Right hindlimb (tissue), 1 donor: ENCODE measurements at places on chromosomes 2 and 18.

DNA sequence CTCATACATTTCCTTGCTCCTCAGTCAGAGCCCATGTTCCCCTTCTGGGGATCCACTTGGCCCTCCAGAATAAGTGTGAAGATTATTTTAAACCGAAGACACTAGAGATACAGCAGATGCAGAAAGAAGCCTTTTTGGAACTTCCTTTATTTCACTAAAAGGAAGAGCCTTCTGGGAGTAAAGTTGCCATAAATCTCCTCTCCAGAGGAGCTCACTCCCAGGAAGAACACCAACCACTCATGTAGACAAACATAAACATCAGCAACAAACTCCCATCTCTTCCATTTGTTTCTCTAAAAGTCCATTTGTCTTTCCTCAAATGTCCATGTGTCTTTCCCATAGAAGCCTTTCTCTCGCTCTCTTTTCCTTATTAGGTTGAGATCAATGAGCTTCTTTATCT lies 62.4 kb upstream of the MSH6 start:
- DNase-seq, result no peak

GRCh38 chr2:48514348-48515003 lies 15.5 kb upstream of the STON1 start:
- DNase-seq, result peak; percentile 38

GRCh38 chr18:66005831-66006588 lies 255.2 kb downstream of the CDH7 start:
- DNase-seq, result no peak

DNA sequence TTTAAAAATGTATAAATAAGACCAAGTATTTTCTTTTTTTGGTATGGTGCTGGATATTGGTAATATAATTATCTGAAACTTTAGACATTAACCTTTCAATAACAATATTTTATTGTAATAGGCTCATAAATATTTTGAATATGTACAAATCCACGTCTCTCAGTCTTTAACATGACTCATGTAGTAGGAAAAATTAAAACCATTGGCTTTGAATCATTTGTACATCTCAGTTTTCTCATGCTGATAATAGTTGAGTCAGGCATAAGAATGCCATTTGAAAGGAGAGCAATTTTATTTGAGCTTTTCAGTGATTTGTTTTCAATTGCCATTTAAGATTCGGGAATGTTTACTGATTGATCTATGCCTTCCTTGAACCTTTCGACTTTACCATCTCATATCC lies 364.8 kb downstream of the TGIF1 start:
- DNase-seq, result no peak

GRCh38 chr2:37564356-37564755 lies 107.1 kb downstream of the CDC42EP3 start:
- no peak for DNase-seq

DNA sequence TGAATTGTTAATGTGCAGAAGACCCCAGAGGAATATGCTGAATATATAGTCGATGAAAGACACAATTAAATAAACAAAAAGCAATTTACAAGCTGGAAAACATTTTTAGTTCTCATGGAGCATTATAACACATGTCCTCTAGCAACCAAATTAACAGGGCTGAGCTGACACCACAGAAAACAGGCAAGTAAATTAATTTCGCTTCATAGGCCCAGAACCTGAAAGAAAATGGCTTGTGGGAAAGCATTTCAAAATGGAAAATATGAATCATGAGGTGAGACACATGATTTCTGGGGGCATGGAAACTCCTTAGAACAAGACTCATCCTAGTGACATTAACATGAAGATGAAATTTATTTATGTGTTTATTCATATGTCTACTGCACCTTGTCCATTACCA lies 25.0 kb upstream of the RNF152 start:
- no peak for DNase-seq

DNA sequence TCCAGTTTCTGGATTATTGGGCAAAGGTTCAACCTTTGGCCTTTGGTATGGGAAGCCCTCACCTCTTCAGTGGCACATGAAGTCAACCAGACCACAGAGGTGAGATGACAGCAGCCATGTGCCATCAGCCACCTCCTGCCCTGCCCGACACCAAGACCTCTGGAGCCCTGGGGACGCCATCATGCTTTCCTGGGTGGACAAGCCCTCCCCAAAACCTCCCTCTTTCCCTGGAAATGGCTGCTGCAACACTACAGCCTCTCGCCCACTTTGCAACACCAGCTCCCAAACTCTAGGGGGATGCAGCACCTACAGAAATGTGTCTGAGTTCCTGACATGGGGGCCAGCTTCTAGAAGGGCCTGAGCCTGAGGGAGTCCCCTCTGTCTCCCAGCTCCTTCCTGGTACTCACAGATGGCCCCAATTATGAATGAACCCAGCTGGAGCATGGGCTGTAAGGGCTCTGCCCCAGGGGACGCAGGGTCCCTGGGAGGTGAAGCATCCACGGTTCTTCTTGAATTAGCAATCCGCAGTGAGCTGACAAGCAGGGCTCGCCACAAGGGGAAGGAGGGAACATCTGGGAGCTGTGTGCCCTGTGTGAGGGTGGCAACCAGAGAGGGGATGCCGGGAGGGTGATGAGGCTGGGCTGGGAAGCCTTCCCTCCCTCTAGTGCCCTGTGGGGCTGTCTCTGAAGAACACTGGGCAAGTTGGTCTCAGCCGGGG lies 268.5 kb upstream of the HDAC4 start:
- peak; percentile 10 for DNase-seq

DNA sequence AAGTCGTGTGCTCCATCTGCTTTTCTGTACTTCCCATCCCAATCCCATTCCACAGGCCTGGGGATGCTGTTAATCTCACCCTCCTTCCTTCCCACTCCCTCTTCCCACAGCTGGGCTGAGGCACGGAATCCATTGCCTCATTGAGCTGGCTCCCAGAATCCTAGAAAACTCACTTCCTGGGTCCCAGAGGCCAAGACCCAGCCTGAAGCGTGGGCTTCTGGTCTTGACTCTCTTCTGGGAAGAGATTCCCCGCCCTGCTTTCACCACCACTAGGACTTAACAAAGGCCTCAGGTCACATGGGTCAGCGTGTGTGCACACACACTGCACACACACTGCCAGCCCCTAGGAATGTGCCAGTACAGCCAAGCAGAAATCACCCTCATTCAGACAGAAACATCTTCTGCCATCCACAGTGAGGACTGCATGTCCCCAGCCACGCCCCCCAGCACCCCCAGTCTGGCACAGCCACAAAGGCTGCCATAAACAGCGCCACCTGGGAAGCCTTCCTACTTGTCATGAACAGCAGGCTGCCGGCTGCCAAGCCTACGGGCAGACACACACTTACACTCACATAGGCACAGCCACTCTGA lies 165.8 kb downstream of the TNS1 start:
- DNase-seq, result peak; percentile 83

DNA sequence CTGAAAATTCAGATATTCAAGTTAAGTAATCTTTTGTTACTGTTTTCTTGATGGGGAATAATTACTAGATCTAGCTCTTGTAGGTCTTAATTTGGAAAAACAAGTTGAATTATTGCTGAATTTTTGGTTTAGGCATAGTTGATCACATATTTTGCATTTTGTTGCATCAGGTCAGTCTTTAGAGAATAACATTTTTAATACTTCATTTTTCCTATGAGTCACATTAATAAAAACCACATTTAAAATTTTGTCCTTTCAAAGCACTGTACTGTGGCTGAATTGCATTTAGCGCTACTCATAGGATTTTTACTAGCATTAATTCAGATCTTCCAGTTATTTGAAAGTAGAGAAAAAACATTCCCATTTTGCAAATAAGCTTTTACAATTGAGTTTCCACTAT lies 23.2 kb downstream of the MAP4K4 start:
- DNase-seq, result no peak

DNA sequence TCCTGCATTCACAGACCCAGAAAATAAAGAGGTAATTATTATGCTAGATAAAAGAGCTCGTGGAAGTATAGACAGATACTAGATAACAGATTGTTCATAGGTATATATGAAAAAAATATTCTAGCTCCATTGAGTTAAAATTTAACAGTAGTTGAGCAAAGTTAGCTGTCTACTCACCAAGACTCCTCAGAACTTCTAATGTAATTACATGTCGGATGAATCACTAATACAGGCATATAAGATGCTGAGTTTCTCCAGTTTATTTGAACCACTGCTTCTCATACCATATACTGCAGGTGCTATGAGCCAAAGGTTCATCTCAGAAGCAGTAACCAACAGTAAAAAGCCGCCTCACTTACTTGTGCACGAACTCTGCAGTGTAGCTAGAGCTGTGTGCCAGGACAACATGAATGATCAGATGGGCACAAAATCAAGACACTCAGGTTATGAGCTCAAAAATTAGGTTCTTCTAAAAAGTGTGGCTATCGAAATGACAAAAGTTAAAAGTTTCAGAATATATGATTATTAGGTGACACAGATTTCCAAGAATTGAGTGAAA lies 373.4 kb downstream of the NCKAP5 start:
- DNase-seq, result no peak

GRCh38 chr18:9488538-9488937 lies 13.2 kb downstream of the RALBP1 start:
- no peak for DNase-seq

DNA sequence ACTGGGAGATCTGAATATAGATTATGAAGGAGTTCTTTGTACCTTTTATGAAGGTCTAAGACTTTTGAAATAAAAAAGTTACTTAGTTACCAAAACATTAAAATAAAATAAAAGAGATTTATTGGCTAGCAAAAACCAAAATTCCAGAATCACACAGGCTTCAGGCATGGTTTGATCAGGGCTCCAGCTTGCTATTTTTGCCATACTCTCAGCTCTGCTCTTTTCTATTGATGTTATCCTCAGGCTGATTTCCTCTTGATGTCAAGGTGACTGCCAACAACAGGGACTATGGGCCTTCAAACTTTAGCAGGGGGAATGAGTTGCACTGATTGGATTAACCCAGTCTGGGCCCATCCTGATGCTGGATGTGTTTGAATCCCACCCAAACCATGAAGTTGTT lies 174.1 kb downstream of the TFCP2L1 start:
- DNase-seq, result no peak

- no peak for DNase-seq
Measured at GRCh38 chr2:126685629-126686028, 29.7 kb downstream of the GYPC start.

DNA sequence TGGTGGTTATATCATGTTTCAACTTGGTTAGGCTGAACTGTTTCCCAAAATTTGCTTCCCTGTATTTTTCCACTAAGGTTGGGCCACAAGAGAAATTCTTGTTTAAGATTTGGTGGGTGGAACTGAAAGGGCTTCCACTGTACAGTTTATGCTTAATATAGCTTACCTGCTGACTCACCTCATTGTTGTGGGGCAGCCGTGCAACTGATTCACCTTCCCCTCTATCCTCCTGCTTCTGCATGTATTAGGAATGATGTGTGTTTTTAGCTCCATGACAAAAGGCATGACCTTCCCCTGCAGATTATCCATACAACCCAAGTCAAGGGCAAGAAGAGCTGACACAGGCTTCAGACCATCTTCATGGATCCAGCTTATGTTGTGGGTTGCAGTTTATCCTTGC lies 98.4 kb upstream of the GULP1 start:
- no peak for DNase-seq

- DNase-seq, result no peak
Measured at GRCh38 chr2:65388051-65388531, 44.3 kb downstream of the SPRED2 start.

GRCh38 chr2:207073801-207074678 lies 91.7 kb downstream of the KLF7 start:
- peak; percentile 35 for DNase-seq

DNA sequence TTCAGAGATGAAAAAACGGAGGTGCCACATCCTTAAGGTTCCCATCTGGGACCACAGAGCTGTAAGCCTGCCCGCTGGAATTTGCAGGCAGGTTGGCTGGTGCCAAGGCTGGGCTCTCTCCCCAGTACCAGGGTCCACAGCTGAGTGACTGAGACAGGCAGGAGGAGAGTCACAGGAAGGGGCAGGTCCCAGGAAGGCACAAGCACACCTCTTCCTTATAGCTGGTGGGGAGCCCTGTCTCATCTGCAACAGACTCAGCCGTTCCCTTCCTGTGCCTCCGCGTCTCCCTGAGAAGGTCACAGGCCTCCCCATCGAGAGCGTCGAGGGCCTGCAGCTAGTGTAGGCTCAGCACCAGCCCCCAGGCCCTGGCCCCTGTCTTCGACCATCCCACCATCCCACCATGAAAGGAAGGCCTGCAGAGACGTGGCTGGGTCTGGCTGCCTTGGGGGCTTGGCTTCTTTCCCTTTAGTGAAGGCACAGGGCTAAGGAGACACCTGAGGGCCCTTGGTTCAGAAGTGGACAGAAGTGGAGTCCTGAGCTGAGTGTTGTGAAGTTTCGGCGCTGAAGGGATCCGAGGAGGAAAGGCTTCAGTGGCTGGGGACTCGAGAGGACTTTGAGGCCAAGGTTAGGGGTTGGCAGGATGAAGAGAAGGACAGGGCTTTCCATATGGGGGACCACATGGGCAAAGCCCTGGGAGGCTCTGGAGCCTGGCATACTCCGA lies 26.8 kb downstream of the GLI2 start:
- peak; percentile 9 for DNase-seq

DNA sequence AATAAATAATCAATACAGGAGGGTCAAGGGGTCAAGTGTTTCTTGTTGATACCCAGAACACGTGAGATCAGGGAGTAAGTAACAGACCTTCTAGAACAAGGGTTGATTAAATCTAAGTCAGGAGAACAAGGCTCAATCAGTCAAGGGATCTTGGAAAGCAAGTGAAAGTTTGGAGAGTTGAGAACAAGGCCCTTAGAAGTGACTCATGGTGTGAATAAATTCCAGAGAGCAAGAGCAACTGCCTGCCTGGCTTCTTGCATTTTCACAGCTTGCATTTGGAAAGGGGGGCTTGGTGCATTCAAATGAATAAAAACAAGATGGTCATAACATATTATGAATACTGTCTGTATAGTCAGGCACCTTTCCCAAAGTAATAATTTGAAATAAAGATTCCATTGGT lies 256.1 kb downstream of the DPP10 start:
- DNase-seq, result no peak

GRCh38 chr18:78123144-78123909 lies 856.3 kb upstream of the SALL3 start:
- no peak for DNase-seq

DNA sequence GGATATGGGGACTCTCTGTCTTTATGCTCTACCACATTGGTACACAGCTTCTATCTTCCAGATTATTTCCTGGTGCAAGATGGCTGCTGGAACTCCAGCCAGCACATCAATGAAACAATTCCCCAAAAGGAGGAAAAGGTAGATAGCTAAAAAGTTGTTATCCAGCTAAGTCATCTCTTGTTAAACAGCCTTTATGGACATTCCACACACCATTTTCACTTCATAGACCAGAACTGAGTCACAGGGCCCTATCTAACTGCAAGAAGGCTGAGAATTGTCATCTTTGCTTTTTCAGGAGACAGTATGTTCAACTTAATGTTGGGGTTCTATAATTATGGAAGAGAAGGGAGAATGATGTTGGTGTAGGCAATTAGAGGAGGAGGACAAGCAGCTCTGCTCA lies 133.3 kb upstream of the NOSTRIN start:
- no peak for DNase-seq

GRCh38 chr18:55214534-55214933 lies 255.3 kb upstream of the CCDC68 start:
- DNase-seq, result no peak

GRCh38 chr2:178404368-178404767 lies 46.6 kb downstream of the PRKRA start:
- peak; percentile 75 for DNase-seq
